ENCODE measurements at places on chromosomes 1 and 21.

- DNase-seq = no peak
Measured at GRCh38 chr1:191634801-191635508, 523.3 kb upstream of the RGS18 start.

GRCh38 chr1:44316231-44316759 is 38.8 kb downstream of the ERI3 start:
- DNase-seq = no peak

GRCh38 chr1:165387961-165388360 is 31.4 kb upstream of the LMX1A start:
- DNase-seq = no peak

DNA sequence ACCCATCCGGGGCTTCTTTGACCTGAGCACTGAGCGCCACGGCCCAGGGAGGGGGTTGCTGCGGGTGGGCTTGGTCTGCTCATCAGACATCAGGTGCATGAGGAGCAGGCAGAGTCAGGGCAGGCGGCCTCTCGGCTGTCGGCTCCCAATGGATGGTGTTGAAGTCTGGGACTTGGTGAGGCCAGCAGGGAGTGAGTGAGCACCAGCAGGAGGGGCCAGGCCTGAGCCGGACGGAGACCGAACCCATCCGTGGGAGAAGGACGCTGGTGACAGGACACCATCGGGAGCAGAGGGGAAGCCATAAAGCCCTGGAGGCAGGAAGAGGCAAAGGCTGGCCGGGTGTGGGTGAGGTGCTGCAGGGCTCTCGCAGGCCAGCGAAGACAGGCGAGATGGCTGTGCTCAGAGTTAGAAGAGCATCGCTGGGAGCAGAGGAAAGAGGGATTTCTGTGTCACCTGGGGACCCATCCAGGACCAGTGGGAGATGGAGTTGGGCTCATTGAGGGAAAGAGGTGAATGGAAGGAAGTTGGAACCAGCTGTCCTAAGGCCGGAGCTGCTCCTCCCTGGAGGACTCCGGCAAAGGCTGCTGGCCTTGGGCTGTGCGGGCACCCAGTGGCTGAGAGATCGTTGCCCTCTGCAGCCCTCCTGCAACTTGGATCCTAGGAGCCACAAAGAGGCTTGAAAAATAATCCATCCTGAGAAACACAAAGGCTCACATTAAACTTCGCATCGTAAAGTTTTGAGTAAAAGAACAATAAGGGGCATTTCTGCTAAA is 49.9 kb downstream of the PDE9A start:
- DNase-seq = no peak

DNA sequence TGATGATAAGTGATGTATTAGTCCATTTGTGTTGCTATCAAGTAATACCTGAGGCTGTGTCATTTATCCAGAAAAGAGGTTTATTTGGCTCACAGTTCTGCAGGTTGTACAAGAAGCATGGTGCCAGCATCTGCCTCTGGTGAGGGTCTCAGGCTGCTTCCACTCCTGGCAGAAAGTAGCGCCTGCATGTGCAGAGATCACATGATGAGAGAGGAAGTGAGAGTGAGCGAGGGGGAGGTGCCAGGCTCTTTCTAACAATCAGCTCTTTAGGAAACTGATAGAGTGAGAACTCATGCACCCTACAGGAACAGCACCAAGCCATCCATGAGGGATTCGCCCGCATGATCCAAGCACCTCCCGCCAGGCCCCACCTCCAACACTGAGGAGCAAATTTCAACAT is 2.2 kb upstream of the FHAD1 start:
- no peak for DNase-seq

- DNase-seq = no peak
Measured at GRCh38 chr1:110540891-110541685, 22.1 kb upstream of the KCNA10 start.
